ENCODE measurements at places on chromosomes 7 and 10.
A peak's percentile ranks its signal among the peaks of the same experiment; 100 is the strongest.

- DNase-seq, result no peak
Measured at GRCh38 chr7:143295870-143296269, 7.7 kb downstream of the CASP2 start.

DNA sequence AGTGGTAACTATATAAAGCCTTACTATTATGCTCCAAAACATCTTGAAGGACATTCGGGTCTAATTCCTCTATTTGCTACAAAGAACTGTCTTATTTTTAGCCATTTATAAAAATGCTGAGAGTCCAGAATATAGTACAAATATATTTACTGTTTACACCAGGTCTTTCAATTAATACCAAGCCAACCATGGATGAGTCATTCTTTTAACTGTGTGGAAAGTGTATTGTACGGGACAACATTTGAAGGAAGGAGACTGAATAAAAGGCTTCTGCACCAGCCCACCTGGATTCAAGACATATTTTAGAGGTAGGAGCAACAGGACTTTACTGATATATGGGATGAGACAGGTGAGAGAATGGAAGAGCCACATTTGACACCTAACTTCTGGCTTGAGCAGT, 35.4 kb downstream of the MASTL start:
- no peak for DNase-seq

- DNase-seq, result no peak
Measured at GRCh38 chr10:69892406-69892805, 90.7 kb downstream of the COL13A1 start.

DNA sequence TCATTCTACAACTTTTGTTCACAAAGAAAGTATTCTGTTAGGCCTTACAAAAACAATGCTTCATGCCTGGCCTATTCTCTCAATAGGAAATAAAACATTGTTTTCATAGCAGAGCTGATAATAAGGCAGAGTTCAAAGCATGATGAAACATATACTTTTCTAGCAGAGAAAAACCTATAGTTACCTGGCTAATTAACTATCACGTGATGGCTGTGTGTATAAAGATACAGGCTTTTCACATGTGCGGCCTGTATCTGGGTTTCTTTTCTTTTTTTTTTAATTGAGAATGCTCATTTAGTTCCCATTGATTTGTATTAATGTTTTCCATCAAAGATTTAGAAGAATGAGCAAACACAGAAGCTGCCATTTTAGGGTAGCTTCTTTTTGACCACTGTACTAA, 51.7 kb downstream of the ARID5B start:
- DNase-seq, result no peak

DNA sequence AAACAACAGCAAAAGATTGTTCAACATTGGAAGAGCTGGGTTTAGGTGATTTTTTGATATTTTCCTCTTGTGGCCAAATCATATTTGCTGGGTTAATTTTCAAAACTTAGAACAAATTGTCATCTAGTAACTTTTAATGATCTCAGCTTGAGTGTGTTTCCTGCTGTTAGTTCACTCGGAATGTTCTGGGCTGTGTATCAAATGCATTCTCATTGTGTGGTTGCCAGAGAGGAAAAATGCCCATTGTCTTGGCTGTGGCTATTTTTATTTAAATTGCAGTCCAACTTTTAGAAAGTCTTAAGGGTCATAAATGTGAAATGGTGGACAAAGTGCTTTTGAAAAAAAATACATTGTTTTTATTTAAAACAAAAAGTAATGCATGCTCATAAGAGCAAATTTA, 542.0 kb downstream of the TNS3 start:
- no peak for DNase-seq

- DNase-seq, result no peak
Measured at GRCh38 chr7:95951531-95951930, 179.2 kb downstream of the DYNC1I1 start.

DNA sequence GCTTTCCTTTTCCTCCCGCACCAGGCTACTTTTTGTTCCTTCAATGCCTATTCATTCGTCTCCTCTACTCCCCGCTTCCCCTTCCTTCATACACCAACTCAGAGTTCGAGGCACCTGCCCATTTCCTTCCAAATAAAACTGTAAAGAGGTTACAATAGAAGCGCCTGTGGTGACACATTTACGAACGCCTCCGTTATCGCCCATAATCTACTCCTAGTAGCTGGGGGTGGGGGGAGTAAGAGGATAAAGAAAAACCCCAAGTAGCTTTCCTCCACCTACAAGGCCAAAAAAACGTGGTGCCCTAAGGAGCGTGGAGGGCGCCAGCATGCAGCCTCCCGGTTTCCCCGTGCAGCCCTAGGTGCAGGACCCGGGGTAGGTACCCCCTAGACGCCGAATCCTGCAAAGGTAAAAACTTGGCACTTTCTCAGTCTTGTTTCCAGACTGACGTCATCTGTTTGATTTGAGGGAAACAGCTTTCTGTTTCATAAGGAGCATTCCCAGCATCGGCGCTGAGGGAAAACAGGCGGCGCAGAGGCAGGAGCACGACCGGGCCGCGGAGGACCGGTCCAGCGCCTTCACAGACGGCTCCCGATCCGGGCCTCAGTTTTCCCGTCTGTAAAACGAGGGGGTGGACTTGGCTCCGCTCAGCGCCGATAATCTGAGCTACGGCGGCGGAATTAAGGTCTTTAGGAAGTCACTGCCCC, 922 bp downstream of the PPA1 start:
- peak; percentile 11 for DNase-seq

- no peak for DNase-seq
Measured at GRCh38 chr7:51007551-51008505, 225.1 kb upstream of the GRB10 start.

- DNase-seq, result no peak
Measured at GRCh38 chr7:79307376-79307775, 146.1 kb downstream of the MAGI2 start.

DNA sequence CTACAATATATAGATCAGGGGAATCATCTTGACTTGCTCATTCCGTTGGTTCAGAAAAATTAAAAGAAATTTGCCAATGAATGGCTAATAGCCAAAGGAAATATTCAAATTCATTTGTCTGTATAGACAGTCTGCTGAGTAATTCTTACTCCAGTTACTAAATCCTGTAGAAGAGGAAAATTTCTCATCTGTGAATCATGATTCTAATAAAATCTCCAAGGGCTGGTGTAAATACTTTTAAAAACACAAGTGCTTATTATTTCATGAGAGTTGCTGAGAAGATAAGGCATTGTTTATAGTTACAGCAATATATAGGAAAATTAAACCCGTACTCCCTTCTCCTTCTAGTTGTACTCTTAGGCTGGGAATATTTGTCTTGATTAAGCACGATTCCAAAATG, 53.0 kb downstream of the WNT2 start:
- DNase-seq, result no peak

GRCh38 chr10:52484206-52485065, 170.4 kb downstream of the DKK1 start:
- no peak for DNase-seq

GRCh38 chr10:124186956-124187355, 93.6 kb upstream of the CHST15 start:
- no peak for DNase-seq

- DNase-seq, result no peak
Measured at GRCh38 chr7:149621776-149622175, 124.2 kb upstream of the ZNF746 start.

DNA sequence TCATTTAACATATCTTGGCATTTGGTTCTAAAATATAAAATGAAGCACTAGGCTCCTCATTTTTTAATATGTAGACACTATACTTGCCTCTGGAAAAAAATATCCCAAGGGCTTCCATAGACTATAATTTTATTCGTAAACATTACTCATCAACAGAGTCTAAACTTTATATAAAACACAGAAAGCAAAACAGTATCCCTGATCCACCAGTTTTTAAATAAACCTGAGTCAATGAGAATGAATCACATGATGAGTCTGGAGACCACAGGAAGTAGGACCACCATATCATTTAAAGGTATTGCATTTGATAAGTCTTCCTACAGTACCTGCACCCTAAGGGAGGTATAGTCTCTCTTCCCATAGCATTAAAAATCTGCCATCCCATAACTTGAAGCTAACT, 228.0 kb downstream of the DGKI start:
- DNase-seq, result no peak

DNA sequence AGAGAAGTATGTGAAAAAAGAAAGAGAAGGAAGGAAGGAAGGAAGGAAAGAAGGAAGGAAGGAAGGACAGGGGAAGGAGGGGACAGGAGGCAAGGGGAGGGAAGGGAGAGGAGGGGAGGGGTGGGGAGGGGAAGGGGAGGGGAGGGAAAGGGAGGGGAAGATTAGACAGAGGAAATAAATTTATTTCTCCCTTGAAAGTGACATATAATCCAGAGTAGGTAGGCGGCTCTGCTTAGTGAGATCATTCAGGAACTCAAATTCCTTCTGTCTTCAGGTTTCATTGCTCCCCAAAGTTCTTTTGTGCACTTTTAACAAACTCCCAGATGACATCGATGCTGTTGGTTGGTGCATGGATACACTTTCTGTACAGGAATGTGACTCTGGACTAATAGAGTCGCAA, 594.7 kb upstream of the STEAP1 start:
- no peak for DNase-seq

DNA sequence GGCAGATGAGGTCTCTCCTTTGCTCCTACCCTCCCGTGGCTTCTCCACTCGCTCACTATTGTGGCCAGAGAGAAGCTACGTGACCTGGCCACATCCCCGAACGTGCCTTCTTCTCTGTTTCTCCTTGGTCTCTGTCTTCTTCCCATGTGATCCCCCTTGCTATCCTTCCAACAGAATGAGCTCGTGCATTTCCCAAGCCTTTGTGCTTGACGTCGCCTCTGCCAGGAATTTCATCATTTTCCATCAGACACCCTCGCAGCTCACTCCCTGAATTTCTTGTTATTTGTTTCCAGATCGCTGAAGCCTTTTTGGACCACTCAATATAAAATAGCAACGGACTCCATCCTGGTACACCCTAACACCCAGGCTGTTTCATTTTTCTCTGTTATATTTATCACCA, 13.8 kb upstream of the INHBA start:
- no peak for DNase-seq

DNA sequence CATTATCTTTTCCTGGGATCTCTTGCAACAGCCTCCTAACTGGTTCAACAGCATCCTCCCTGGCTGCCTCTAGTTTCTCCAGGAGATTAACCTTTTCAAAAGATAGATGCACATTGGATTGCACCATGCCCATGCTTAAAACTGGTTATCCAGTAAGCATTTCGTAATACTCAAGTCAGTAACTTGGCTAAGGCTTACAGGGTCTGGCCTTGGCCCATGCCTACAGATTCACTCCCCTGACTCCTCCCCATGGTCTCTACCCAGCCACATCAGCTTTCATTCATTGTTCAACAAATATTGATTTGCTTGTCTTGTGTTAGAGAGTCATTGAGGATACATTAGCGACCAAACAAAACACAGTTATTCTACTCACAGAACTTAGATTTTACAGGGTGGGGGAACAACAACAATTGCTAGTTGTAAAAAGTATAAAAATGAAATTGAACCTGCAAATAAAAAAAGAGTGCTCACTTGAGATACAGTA, 1.8 kb upstream of the KIF20B start:
- no peak for DNase-seq

GRCh38 chr10:104835422-104835821, 194.3 kb downstream of the SORCS3 start:
- no peak for DNase-seq

GRCh38 chr7:135291809-135292253, 58.2 kb downstream of the STRA8 start:
- DNase-seq, result no peak

DNA sequence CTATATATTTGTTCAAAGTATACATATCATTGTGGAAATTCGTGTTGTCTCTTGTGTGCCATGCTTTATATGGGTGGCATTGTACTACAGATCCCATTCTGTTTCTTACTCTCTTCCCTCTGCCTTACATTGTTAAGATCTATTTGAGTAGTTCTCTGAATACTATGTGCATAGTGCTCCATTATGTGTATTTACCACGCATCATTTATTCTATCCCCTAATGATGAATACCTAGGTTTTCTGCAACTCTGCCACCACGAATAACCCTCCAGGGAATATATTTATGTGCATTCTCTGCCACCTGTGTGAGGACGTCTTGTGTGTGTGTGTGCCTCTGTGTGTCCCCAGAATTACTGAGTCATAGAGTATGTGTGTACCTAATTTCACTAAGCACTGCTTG, 431.2 kb upstream of the C7orf33 start:
- DNase-seq, result no peak

GRCh38 chr10:62613424-62613823, 191.1 kb upstream of the ADO start:
- no peak for DNase-seq

GRCh38 chr10:25483999-25484398, 309.2 kb downstream of the GPR158 start:
- DNase-seq, result no peak

- DNase-seq, result no peak
Measured at GRCh38 chr10:129756912-129757901, 206.9 kb downstream of the EBF3 start.

- DNase-seq, result no peak
Measured at GRCh38 chr7:5629941-5630340, 151.5 kb downstream of the RNF216 start.
